Urothelium cell line (cell line): ENCODE measurements at places on chromosomes 4 and X.

GRCh38 chrX:1341545-1342184 lies 5.1 kb downstream of the IL3RA start:
- no peak for DNase-seq

DNA sequence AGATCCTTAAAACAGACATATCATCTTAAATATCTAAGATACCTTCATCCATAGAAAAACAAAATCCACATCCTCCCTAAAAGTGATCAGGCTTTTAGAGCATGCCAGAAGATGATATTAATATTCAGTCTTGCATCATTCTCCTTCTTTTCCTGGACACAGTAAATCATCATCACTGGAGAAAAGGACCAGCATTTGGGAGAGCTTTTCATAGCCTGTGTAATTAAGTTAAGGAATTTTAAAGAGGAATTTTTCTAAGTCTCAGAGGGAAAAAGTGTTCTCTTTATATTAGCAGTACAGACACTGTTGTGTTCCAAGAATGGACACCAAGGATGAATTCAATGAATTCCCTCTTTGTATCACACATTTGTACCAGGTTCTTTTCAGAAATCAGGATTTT lies 696 bp downstream of the SCRG1 start:
- DNase-seq, result no peak

- no peak for DNase-seq
These were observed 2.3 kb upstream of the MAB21L2 start for GRCh38 chr4:150579551-150580234.

- DNase-seq, result no peak
These were observed 51.3 kb upstream of the RELL1 start for GRCh38 chr4:37737466-37737865.

- DNase-seq, result no peak
These were observed 62.7 kb downstream of the FHDC1 start for GRCh38 chr4:152998861-152999260.

DNA sequence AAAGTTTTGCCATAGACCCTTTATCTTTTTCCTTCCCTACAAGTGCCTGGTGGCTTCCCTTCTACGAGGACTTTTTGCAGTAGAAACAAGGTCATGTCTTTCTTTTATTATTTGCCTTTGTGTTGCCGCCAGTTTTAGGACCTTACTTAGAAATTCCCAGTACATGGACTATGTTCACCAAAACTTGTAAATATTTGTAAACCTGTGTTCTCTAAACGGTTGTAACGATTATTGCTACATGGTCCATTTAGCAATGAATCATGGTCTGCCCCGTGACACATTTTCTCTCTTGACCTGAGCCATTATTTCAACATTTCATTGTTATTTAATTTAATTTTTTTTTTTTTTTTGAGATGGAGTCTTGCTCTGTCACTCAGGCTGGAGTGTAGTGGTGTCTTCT lies 110.7 kb downstream of the MFAP3L start:
- DNase-seq, result no peak

- no peak for DNase-seq
These were observed 76.8 kb upstream of the MCF2 start for GRCh38 chrX:139784807-139785206.

DNA sequence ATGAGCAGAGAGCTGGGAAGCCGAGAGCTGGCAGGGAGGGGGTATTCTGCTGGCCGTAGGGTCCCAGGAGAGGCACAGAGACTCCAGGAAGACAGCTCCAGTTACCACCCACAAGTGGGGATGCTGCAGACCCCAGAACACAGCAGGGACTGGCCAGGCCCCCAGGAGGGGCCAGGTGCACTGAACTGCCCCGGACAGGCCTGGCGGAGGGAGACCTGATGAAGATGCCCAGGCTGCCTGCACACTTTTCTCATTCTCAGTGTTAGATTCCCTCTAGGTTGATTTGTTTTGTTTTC lies 110.8 kb downstream of the CPZ start:
- DNase-seq, result no peak

DNA sequence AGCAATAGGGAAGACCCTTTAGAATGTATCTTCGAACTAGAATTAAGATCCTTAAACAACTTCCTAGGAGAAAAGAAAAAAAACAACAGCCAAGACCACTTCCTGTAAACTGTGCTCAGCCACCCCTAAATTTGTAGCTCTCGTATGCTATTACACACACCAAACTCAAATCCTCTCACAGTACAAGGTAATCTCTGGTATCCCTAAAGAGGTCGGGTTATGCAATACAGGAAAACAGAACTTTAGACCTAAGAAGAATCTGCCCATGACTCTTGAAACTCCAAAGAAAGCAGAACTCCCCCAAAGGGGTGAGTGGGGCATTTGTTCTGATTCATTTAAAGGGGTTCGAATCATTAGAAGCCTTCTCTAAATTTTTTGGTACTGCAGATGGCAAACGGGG lies 170.9 kb upstream of the CASK start:
- DNase-seq, result no peak

DNA sequence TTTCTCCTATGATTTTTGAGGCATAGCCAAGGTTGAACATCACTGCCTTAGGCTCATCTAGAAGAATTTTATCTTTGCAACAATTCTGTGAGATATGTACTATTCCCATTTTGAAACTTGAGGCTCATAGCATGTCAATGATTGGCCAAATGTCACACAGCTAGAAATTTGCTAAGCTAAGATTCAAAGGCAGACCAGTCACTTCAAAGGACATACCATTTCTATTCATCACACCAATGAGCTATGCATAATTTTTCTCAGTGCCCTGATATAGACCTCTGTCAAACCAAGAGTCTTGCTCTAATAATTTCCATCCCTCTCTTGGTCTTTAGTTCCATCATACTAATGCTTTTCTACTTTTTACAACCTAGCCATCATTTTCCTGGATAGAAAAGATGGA lies 27.6 kb upstream of the SERTM2 start:
- DNase-seq, result no peak

GRCh38 chr4:86243750-86244149 lies 116.1 kb downstream of the MAPK10 start:
- DNase-seq, result no peak

DNA sequence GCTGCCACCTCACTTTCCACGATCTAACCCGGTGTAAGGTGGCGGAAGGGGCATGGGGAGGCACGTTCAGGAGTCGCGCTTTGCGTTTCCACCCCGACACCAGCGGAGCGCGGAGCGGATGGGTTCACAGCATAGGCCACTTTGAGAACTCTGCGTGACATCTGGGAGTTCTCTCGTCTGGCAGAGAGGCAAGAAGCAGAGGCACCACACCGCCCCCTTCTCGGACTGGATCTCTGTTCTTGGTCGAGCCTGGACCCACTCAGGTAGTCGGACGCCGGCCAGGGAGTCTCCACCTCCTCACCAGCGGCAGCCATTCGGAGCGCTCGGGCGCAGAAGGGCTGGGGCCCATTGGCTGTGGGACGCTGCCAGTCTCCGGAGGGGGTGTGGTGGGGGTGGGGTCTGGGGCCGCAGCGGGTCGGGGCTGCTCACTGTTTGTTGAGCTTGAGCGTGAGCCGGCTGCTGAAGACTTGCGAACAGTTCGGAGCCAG lies at the start of gene DACH2:
Gene DACH2, plus strand, starts transcription at position 428 of the 488 bp plus-strand sequence.
- peak; percentile 91 for DNase-seq

- DNase-seq, result no peak
These were observed 58.5 kb upstream of the AP1S2 start for GRCh38 chrX:15913146-15913545.
